ENCODE measurements at places on chromosomes 5 and 9.
A peak's percentile ranks its signal among the peaks of the same experiment; 100 is the strongest.

DNA sequence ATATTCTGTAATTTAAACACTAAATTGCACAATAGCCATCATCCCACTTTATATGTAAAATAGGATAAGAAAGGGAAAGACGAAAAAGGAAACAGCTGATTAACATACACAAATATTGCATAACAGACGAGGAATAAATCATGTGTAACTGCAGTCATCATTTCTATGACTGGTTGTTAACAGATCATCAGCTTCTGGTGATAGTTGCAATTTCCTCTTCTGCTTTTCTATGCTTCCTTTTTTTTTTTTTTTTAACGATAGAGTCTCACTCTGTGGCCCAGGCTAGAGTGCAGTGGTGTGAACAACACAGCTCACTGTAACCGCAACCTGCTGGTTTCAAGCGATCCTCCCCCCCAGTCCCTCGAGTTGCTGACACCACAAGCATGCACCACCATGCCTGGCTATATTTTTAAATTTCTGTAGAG is 22.5 kb upstream of the JAKMIP2 start:
- H3K27ac ChIP-seq, result no peak overlapping the region
- no peaks in the 10 kb centered on the region for H3K4me1 ChIP-seq
- no peaks in the 10 kb centered on the region for H3K27me3 ChIP-seq
- DNase-seq, result no peak

DNA sequence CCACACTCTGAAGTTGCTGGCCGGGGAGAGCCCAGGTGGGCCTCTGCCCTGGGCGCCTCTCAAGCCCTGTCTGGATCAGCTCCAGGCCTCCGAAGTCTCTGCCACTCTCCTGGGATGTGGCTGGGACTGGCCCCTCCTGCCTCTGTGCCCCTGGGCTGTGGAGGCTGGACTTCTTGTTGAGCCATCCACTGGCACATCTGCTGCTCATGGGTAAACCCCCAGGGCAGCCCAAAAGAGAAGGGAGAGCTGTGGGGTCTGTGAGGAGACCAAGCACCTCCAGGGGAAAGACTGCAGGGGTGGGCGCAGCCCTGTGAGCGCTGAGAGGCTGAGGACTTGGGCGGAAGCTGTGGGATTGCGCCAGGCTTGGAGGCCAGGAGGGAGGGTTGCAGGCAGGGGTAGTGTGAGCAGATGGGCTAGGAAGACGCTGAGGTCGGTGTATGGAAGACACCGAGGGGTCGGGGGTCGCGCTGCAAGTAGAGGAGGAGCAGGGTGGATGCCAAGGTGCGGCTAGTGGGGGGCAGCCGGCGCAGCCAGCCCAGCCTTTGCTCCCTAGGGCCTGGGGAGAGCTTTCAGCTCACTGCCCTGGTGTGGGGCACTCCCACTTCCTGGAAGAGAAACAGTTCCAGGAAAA is 118.1 kb downstream of the WNK2 start:
- H3K27me3 ChIP-seq, result no peaks in the 10 kb centered on the region
- no peaks in the 10 kb centered on the region for H3K4me1 ChIP-seq
- no peak overlapping the region for H3K4me3 ChIP-seq
- H3K36me3 ChIP-seq, result no peaks in the 10 kb centered on the region
- no peak overlapping the region for H3K27ac ChIP-seq
- no peak for DNase-seq

DNA sequence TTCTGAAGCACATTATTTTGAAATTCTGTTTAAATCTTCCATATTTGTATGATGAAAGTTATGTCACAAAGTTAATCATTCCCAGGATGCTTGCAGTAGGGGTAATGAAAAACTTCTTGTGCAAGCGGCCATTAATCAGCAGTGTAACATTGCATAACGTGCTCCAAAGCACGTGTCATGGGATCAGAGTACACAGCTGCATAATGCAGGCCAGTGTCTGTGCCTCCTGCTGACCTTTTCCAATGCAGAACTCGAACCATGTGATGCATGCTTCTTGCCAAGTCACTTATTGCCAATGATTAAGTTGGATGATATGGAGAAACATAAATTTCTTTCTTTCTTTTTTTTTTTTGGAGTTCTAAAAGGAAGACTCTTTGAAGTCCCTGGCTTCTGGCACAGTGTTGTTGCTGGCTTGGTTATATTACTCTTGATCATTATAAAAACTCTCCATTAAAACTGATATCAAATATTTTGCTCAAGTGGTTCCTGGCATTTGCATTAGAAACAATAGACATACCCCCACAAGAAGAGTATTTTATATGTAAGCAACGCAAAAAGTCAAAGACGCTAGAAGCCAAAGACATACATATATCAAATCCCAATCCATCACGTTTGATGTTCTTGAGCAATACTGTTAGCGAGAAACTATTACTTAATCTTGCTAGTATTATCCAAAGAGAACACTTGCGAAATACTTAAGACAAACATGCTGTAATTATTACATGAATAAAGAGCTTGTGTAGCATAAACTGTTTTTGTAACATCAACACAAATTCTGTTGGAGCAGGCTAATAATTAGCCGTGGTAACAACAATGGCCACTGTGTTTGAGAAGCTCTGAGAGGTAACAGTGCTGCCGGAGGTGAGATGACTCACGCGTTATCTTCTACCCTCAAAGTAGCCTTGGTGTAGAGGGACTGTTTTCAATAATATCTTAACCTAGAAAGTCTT is 164.2 kb downstream of the AUH start:
- H3K27me3 ChIP-seq, result no peaks in the 10 kb centered on the region
- H3K4me1 ChIP-seq, result peaks cover 37% of the 10 kb centered on the region
- no peak overlapping the region for H3K4me3 ChIP-seq
- H3K36me3 ChIP-seq, result no peaks in the 10 kb centered on the region
- peak overlapping the region; percentile 99 for H3K27ac ChIP-seq

GRCh38 chr9:93580654-93581380 is 4.4 kb downstream of the PHF2 start:
- H3K27ac ChIP-seq, result peak overlapping the region; percentile 14
- no peaks in the 10 kb centered on the region for H3K36me3 ChIP-seq
- DNase-seq, result no peak
- H3K27me3 ChIP-seq, result no peaks in the 10 kb centered on the region
- no peak overlapping the region for H3K4me3 ChIP-seq

DNA sequence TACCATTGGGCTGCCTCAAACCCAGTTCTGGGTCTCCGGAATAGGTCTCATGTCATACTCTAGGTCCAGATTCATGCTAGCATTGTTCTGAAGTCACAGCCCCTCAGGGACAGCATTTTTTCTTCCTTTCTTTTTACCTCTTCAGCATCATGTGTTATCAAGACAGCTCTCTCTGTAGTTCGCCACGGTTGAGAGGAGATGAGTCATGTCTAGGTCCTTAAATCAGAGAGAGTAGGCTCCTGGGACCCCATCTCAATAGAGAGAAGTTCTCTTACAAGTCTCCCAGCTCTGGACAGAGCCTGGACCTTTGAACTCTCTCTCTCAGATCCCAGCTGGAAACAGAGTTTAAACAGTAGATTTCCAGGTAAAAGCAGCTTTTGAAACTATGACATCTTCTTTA is 332.4 kb upstream of the CD180 start:
- H3K4me1 ChIP-seq, result no peaks in the 10 kb centered on the region
- H3K36me3 ChIP-seq, result no peaks in the 10 kb centered on the region
- no peaks in the 10 kb centered on the region for H3K27me3 ChIP-seq
- H3K27ac ChIP-seq, result no peak overlapping the region

DNA sequence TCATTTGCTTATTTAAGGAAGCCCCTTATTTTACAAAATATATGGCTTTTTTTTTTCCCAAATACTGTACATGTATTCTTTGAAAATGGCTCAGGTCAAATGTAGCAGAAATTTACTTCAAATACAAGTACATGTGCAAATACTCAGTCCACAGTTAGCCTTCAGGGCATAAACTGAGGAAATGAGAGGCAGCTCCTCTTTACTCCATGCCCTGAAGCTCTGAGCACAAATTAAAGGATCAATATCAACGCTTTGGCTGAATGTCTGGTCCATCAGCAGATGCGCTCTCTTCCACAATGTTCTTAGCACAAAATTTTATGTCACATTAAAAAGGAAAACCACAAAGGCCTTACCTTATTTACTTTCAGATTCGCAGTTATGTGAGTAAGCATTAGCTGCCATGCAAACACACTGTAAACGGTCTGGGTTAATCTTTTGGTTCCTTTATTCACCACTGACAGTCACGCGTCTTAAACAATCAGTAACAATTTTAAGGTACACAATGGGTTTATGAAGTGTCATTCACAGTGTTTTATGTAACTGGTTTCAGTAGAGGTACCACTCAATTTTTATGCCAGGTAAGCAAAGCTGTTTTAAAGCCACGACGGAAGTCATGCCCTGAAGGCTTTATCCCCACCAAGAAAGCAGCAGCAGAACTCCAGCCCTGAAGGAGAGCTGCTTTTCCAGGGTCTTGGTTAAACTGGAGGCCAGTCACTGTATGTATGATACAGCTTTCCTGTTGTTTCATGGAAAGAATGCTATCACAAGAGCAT is 103.4 kb downstream of the OTULIN start:
- H3K27ac ChIP-seq, result no peak overlapping the region
- no peak for DNase-seq
- H3K4me3 ChIP-seq, result no peak overlapping the region
- no peaks in the 10 kb centered on the region for H3K4me1 ChIP-seq
- no peaks in the 10 kb centered on the region for H3K27me3 ChIP-seq

GRCh38 chr5:147784146-147784987 is 1.8 kb upstream of the JAKMIP2 start:
- no peak overlapping the region for H3K4me3 ChIP-seq
- no peaks in the 10 kb centered on the region for H3K36me3 ChIP-seq
- no peaks in the 10 kb centered on the region for H3K4me1 ChIP-seq
- H3K27ac ChIP-seq, result no peak overlapping the region
- no peaks in the 10 kb centered on the region for H3K27me3 ChIP-seq

DNA sequence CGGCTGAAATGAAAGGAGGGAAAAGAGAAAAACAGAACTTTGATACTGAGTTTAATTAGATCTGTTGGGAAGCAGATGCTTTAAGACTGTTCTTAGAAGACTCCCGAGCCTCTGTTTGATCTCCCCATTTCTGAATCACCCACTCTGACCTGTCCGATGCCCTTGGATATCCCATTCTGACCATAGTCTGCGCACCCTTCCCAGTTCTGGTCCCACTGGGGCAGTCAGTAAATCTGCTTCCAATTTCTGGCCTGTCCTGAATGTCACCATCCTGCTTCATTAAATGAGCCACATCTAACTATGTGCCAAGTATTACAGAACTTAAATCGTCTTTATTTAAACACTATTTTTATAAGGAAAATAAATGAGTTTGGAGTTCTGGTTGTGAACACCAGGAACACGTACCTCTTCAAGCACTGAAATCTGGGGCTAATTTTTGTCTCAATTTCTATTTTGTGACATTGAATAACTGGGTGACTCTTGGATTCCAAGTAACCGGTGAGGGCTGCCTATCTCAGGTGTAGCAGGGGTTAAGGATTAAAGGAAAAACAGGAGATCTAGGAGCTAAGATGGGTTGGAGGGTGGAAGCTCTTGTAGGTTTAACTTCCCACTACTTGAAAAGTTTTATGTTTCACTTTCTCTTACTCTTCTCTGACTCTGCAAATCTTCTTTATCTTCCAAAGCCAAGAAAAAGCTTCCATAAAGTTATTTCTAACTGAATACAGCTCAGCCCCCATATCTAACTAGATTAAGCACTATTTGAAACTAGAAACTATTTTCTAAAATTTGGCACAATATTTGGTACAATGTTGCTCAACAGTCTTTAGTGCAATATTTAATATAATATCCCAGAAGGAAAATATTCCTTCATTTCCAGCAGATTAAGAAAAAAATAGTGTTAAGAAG is 40.1 kb downstream of the ALDH1A1 start:
- peak overlapping the region; percentile 15 for H3K27ac ChIP-seq
- H3K4me1 ChIP-seq, result no peaks in the 10 kb centered on the region
- H3K27me3 ChIP-seq, result no peaks in the 10 kb centered on the region
- DNase-seq, result no peak

GRCh38 chr5:76720988-76721569 is 5.2 kb downstream of the F2R start:
- no peak overlapping the region for H3K4me3 ChIP-seq
- no peaks in the 10 kb centered on the region for H3K4me1 ChIP-seq
- no peaks in the 10 kb centered on the region for H3K36me3 ChIP-seq
- no peaks in the 10 kb centered on the region for H3K27me3 ChIP-seq

GRCh38 chr9:137204731-137205125 is 720 bp downstream of the TMEM203 start:
- H3K27me3 ChIP-seq, result no peaks in the 10 kb centered on the region
- DNase-seq, result no peak
- H3K27ac ChIP-seq, result peak overlapping the region; percentile 91
- H3K4me3 ChIP-seq, result peak overlapping the region; percentile 98

DNA sequence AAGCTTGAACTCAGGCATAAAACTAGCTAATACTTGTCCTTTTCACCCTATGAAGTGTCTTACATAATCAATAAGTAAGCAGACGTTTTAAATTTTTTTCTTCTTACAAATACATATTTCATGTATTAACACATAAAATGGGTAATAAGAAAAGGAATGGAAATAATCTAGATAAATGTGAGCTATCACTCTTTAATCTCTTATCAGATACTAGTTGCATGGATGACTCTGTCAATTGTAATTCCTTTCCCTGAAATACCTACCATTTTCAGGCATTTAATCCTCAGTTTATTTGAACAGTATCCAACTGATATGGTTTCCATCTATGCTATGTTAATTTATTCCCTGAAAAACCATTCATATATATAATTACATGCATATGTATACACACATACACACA is 166.0 kb upstream of the RGS7BP start:
- H3K4me1 ChIP-seq, result peaks cover 6% of the 10 kb centered on the region
- no peak overlapping the region for H3K4me3 ChIP-seq
- no peak overlapping the region for H3K27ac ChIP-seq
- H3K27me3 ChIP-seq, result no peaks in the 10 kb centered on the region
- no peak for DNase-seq
- H3K36me3 ChIP-seq, result no peaks in the 10 kb centered on the region

- no peak overlapping the region for H3K4me3 ChIP-seq
- H3K27me3 ChIP-seq, result no peaks in the 10 kb centered on the region
- no peaks in the 10 kb centered on the region for H3K4me1 ChIP-seq
- H3K27ac ChIP-seq, result no peak overlapping the region
- H3K36me3 ChIP-seq, result no peaks in the 10 kb centered on the region
- no peak for DNase-seq
Observed at GRCh38 chr5:10461904-10462555, 20.4 kb downstream of the ROPN1L start.

DNA sequence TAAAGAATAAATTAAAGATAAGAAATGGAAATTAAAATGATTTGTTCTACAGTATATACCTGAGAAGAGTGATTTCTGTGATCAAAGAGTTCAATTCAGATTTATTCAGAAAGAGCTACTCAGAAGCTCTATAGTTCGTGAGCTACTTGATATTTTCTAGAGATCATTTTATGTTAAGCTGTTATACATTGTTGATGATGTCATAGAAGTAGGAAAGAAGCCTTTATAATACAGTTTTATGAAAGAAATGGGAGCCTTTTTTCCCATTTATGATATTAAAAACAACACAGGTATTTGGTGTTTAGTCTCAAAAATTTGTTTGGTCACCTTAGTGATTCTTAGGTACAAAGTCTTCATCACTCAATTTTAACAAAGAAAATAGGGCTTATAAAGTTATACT is 20.8 kb downstream of the RNF14 start:
- no peaks in the 10 kb centered on the region for H3K27me3 ChIP-seq
- no peak for DNase-seq
- H3K36me3 ChIP-seq, result peaks cover 9% of the 10 kb centered on the region
- H3K4me1 ChIP-seq, result no peaks in the 10 kb centered on the region
- H3K27ac ChIP-seq, result no peak overlapping the region
- no peak overlapping the region for H3K4me3 ChIP-seq
